ENCODE measurements at places on chromosomes 2 and 18.
A peak's percentile ranks its signal among the peaks of the same experiment; 100 is the strongest.

- no peak for DNase-seq
These were observed 81.5 kb downstream of the DPP4 start for GRCh38 chr2:161992531-161992930.

DNA sequence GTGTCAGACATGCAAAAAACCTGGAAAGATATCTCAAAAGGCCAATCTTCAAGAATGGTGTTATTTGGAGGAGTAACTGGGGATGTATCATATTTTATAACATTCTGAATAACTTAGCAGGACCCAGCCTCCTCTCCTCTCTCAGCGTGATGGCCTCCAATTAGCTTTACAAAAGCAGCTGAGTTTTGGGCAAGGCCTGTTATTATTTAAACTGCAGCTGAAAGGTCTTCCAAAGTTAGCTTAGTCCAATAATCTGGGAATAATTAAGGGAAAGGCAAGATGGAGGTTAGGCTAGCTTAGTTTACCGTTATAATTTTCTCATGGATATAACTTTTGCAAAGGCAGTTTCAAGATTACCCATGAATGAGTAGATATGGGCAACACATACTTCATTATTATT is 32.8 kb upstream of the MPPE1 start:
- no peak for DNase-seq

DNA sequence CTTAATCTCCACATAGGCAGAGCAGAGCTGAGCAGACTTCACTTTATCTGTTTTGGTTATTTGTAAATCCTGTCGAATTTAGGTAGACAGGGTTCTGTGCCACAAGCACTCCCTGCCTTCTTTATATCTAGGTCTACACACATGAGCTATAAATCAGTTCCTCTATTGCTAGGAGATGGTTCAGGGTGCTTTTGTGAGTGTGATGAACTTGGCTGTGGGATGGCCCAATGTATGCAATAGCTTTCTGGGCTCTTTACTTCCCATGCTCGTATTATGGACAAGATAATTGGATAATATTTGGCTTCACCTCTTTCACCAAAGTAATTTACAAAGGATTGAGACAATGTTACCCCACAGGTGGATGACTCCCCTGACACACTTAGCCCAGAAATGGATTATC is 72.2 kb downstream of the PLB1 start:
- no peak for DNase-seq

- no peak for DNase-seq
These were observed 10.0 kb downstream of the IL1R2 start for GRCh38 chr2:102001767-102002142.

DNA sequence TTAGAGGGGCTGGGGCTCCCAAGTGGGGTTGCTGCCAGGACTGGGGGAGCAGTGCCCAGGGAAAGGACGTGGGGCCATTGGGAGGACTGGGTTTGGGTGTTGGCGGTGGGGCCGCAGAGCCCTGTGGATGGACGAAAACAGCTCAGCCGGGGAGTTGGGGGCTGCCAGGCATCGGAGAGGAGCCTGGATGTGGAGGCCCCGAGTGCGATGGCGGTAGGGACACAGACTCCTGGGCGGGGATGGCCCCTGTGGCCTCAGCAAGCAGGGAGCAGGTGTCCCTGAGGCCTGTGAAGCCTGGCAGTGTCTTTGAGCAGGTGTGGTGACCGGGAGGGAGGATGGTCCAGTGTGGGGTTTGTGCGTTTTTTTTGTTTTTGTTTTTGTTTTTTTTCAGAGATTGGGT is 13.3 kb downstream of the CTDP1 start:
- DNase-seq, result no peak

DNA sequence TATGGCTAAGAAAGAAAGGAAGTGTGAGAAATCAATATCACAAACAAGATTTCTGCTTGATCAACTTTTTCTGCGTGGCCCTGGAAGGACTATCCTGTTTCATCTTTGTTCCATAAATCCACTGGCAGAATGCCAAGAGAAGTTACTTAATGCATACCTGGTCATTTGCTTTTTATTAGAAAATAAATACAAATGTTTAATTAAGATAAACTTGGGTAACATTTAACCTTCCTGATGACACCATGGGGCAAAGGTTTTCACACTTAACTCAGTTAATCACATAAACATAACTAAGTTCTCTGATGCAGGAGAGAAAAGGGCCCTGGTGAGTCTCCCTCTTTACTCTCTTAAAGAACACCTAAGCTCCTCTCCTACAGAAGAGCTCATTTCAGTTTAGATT is 203.3 kb downstream of the AFF3 start:
- DNase-seq, result no peak

DNA sequence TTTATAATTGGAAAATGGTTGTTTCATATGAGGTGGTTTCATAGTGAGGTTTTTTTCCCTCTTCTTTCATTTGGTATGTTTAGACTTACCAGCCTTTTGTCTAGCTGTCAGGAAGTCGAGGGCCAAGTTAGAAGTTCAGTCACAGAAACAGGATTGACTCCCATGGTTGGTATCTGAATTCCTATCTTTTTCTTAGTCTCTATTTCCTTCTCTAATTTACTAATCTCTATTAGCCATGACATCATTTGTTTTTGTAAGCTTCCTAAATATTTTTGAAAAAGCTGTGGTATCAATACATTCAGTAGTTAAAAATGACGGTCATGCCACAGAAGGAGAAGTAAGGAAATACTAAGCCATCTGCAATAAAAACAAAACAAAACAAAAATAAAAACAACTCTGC is 206.9 kb downstream of the CCDC85A start:
- DNase-seq, result no peak

DNA sequence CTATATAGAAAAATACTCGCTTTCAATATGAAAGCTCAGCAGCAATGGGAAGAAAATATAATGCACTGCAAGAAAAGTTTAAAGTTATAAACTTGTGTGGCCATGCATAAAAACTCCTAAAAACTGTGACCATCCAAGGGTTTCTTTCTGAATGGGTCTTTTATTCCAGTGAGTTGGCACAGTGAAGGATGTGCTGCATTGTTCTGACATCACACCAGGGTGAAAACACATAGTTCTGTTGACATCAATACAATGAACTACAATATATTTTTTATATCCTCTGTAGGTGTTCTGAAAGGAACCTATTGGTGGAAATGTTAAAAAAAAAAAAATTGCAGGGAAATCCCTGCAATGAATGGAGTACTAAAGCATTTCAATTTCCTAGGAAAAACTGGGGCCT is 80.2 kb downstream of the CDH20 start:
- no peak for DNase-seq

- DNase-seq, result no peak
These were observed 357.3 kb downstream of the ZEB2 start for GRCh38 chr2:144162652-144163051.

- DNase-seq, result peak; percentile 26
These were observed 403 bp upstream of the CLUL1 start for GRCh38 chr18:596288-596881.

DNA sequence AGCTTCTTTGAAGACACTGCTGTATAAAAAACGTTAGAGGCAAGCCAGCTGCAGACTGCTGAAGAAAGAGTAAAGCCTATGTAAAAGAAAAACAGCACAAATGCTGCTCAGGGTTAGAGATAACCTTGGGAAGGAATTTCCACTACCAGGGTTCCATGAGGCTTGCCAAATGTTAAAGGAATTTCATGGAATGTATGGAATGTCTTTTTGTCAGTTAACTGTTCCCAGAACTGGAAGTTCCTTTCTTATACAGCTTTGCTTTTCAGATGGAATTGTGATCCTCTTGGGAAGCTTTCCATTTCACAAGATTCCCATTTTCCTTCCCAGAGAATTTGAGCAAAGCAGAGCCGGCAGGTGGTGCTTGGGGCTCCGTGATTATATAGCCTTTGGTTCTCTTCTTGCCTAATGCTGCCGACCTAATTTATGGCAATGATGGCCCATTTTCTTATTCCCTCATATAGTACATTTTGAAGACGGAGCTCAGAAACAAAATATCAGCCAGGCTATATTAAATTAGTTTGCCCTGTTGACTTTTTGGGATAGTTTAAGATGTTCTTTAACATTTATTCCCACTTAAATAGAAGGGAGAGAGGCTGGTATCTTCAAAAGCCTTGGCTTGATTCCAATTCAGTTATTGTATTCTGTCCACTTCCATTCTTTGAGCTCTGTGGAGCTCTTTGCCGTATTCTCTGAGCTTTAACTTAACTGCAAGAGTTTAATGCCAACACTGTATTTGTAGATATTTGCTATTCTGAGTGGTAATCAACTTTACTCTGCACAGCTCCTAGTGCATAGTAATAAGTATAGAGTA is 162.3 kb downstream of the PHLPP1 start:
- no peak for DNase-seq

DNA sequence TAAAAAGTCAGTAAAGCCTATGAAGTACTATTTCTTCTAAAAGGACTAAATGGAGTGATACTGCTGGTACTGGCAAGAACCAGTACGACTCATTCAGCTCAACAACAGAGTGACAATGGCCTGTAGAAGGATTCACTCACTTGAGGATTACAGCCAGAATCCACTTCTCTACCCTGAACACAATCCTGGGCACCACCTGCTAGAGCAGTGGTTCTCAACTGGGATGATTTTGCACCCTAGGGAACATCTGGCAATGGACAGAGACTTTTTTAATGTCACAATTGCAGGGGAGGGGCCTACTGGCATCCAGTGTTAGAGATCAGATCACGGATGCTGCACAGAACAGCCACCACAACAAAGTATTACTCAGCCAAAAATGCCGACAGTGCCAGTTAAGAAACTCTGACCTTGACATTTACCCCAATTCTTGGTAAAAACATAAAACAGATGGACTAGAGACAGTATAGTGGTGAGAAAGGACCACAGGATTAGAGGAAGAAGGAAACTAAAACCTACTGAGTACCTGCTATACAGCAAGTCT is 5.0 kb downstream of the SPIRE1 start:
- no peak for DNase-seq

DNA sequence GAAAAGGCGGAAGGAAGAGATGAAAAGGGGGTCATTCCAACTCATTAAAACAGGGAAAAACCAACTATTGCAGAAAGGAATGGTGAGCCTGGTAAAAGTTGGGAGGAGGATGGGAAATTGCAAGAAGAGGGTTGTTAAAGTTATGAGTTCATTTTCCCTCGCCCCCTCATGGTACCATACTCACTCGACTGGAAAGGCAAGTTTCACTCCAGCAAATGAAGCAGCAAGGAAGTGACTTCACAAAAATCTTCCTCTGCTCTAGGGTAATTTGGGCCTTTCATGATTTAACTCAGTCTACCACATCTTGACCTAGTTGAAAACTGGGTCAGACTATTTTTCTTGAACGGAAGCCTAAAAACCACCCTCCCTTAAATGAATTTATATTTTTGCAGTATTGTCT is 22.8 kb upstream of the DAW1 start:
- no peak for DNase-seq

DNA sequence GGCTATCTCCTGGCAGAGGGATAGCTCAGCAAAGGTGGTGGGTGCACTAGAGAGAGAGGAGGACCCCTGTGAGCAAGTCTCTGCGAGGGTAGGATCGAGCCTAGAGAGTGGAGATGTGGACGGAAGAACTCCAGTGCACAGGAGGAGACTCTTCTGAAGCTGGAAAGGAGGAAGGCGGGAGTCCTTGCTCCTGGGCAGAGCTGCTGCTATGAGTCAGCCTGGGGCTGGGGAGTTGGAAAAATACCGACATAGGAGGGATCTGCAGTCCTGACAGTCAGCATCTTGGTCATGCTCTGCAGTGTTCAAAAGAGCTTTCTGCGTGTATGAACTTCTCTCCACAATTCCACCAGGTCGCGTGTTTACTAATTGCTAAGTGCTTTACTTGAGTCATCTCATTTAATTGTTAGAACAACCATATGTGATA is 233.8 kb downstream of the LDLRAD4 start:
- DNase-seq, result no peak

DNA sequence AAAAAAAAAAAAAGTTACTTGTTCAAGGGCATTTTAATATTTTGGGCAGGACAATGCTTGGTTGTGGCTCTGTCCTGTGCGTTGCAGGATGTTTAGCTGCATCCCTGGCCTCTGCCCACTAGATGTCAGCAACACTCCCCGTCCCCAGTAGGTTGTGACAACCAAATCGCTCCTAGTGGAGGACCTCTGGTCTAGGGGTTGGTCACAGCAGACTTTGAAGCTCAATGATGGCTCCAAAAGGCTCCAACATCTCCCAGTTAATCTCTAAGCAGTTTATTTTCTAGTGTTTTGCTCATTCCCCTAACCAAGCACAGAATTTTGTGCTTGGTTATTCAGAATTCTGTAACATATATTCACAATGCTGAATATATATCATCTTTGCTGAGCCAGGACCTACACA is 67.0 kb downstream of the CHRNA1 start:
- no peak for DNase-seq
